CD4-positive, alpha-beta T cell treated with Interleukin-15 for 4 hours (primary cell): ENCODE measurements at places on chromosomes 2 and 18.

DNA sequence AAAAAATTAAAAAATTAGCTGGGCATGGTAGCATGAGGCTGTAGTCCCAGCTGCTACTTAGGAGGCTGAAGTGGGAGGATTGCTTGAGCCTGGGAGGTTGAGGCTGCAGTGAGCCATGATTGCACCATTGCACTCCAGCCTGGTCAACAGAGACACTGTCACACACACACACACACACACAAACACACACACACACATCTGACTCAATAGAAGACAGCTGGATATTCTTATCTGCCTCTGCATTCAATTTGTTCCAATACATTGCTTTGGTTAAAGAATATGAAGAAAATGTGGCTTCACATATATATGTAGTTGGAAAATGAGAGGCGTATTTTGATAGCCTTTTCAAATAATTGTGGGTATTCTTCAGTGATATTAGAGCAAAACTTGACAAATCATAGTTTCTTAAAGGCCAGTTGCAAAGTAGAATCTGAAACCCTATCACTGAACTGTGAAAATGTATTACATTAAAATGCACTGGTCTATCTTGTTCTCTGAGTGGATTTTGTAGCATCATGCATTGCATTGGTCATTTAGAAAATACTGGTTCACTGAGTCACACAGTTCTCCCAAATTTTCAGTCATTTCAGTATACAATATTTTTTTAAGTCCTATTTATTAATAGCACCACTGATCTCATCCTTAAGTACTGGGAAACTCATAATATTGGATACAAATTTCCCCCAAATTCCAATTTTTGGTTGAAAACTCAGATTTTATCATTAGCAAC is 140.9 kb downstream of the MCFD2 start:
- DNase-seq, result no peak

DNA sequence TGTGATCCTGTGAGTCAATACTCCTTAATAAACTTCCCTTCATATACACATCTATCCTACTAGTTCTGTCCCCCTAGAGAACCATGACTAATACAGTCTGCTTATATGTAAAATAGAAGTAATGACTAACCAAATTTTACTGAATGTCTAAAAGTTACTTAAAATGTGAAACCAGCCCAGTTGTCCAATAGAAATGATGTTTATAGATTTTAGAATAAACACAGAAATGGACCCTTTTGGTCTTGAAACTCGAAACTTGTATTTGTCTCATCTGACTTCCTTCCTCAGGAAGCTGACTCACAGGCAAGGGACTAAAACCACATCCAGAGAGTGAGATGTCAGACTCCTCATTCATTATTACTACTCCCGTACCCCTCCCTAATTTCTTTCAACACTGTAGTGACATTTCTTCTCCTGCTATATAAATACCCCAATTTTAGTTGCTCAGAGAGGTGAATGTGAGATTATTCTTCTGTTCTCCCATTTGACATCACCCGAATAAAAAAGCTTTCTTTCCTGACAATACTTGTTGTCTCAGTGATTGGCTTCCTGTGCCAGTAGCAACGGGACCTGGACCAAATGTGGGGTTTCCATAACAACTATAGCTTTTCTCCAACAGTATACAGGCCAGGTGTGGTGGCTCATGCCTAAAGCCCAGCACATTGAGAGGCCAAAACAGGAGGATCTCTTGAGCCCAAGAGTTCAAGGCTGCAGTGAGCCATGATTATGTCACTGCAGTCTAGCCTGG is 486.0 kb downstream of the ERBB4 start:
- no peak for DNase-seq

DNA sequence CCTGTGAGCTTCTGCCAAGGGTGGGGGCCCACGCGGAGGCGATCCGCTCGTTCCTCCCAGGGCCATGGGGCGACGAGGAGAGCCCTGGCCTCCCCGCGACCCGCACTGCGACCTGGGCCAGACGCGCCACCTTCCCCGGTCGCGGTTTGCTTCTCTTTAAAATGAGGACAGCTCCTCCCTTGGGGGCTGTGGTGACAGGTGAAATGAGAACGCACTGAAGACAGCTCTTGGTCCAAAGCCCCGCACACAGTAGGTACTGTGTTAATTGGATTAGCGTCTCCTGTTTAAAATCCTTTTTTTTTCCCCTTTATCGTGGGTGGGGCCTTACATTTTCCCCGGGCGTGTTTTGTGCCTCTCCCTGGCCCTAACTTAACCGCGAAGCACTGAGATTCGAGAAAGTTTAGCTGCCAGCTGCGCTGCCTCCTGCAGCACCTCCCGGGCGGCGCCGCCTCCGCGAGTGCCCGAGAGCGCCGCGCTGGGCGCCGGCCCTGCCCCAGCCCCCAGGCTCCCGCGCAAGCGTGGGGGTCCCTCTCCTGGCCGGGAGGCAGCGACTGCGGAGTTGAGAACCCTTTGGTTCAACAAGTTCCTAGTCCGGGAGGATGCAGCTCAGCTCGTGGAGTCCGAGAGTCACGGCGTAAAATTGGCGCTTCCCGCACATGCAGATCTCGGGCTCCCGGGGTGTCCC is 1.1 kb downstream of the HPCAL1 start:
- DNase-seq, result peak; percentile 39

DNA sequence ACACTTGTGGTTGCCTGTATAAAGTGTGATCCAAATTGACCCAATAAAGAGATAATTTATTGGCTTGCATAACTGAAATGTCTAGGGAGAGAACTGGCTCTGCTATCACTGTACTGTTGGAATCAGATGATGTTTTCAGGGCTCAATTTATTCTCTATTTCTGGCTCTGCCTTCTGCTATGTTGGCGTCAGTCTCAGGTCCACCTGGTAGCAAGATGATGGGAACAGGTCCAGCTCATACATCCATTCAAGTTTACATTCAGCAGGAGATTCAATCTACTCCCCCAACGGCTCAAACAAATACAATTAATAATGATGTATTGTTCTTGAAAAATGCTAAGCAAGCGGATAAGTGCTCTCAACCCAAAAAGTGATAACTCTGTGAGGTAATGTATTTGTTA is 297.7 kb upstream of the SYT4 start:
- DNase-seq, result no peak

DNA sequence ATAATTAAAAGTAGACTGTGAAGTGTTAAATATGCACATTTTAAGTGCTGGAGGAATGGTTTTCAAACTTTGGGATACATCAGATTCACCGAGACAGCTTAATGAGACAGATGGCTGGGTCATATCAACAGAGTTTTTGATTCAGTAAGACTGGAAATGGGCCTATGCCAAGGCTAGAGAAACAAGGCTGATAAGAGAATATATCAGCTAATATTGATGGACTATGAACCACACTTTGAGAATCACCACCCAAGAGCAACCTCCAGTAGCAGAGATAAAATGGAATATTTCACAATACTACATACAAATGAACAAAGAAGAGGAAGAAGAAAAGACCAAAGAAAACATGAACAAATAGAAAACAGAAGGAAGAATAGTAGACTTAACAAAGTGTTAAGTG is 450.2 kb upstream of the KLHL29 start:
- DNase-seq, result no peak

DNA sequence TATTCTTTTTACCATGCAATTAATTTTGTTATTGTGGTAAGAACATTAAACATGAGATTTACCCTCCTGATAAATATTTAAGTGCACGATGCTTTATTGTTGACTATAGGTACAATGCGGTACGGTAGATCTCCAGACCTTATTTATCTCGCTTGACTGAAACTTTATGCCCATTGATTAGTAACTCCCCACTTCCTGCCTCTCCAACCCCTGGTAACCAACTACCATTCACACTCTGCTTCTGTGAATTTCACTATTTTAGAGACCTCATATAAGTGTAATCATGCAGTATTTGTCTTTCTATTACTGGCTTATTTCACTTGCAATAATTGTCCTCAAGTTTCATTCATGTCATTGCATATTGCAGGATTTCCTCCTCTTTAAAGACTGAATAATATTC is 195.7 kb upstream of the ID2 start:
- peak; percentile 50 for DNase-seq
